ENCODE measurements at places on chromosomes 1 and 21.
A peak's percentile ranks its signal among the peaks of the same experiment; 100 is the strongest.

DNA sequence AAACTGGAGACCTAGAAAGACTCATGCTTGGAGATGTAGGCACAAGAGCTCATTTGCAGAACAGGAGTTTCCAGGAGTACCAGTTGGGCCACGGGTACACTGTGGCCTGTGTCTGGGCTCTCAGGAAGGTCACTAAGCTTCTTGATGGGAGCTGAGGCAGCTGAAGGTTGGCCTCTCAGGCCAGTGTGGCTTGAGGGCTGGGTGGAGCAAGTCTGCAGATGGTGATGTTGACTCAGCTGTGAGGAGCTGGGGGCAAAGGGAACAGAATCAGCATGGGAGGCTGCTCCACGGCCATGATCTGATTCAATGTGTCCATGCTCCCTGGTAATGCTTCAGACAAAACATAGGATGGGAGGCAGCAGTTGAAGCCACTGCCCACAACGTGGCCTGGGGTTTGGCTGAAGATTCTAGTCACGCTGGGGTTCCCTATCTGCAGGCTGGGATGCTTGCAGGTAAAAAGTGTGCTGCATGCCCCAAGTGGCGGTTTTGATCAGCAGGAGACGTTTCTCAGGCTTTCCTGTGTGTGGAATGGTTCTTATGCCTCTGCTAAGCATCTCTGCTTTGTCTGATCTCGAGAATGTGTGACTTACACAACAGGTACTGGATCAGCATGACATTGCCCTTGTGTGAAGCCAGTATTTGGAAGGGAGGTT lies 15.4 kb upstream of the TENT5C start:
- no peak for DNase-seq

DNA sequence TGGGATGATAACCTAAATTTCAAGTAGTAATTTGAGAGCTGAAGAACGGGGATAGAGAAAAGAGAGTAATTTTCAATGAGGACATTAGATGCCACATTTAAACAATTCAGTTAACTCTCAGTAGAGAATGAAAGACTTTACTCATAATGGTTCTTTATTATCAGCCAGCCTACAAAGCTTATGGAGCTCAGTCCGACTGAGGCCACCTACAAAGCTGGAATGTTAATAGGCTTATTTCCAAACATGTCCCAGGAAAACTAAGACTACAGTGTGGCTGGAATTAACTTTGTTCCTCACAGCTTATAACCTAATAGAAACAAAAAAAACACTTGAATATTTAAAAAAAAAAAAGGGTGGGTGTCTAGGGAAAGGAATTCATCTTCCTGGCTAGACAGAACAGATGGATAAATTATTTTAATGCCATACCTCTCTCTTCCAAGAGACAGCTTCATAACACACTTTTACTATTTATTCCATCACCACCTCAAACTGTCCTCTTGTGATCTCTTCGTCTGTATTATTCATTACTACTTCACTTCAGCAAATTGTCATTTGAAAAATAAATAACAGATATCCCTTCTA lies 9.8 kb downstream of the SLC19A2 start:
- no peak for DNase-seq

DNA sequence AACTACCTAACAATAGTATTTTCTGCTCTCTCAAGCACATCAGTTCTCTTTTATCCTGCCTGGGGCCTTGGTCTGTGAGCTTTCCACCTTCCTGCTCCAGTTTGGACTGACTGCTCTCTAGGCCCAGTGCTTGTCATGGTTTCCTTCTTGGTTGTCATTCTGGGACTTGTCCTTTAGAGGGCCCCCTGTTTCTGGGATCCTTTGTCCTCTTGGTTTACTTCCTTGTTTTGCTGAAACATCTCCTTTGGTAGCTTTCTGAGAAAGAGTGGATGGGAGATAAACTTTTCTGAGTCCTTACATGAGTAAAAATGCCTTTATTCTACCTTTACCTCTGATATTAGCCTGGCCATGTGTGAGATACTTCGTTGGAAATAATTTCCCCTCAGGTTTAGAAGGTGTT lies 4.7 kb downstream of the SLC1A7 start:
- DNase-seq: no peak

DNA sequence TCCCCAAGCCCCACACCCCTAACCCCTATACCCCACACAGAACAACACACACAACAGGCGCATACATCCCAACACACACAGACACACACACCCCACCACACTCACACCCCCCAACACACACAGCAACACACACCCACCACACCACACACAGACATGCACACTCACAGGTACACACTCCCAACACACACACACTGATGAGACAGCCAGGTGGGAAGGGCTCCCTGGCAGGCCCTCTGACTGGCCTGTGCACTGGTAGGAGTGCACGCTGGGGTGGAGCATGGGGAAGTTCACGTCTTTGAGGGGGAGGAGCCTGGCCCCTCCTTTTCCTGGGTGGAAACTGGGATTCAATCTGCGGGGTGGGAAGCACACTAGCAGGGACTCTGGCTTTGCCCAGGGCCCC lies 116.7 kb downstream of the RHOU start:
- no peak for DNase-seq

- peak; percentile 85 for DNase-seq
Observed at GRCh38 chr1:223712194-223712849, at the start of gene CAPN2. Gene CAPN2, plus strand, starts transcription at chr1:223712539. Its CDS starts 102 bp downstream, at chr1:223712641.

- no peak for DNase-seq
Observed at GRCh38 chr1:156623946-156624813, 5.0 kb downstream of the HAPLN2 start.

DNA sequence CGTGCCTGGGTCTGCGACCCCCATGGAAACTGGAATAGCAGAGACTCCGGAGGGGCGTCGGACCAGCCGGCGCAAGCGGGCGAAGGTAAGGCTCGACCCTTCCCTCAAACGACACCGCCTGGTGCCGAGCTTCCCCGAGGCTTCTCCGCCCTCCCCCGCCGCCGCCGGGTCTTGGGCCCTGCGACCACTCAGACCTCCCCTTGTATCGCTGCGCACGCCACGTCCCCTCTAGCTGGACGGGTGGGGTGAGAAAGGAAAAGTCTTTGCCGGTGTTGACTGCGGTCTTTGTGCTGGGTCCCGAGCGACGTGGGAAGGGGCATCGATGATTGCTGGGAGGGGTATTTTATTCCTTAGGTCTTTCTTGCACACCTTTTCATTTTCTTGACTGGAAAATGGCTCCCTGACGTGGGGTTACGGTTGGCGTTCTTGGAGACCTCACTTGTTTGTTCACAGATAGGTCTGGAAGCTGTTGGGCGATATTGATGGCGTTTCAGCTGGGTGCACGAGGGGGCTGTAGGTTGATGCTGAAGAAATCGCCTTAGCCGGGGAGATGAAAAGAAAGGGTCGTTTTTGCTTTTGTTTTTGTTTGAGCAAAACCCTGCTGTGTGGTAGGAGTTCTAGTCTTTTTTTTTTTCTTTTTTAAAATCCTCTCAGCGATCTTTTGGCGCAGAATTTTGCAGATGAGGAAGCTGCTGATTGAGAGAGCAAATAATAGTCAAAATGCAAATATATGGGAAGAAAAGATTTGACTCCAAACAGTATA lies 776 bp downstream of the KDM1A start:
- DNase-seq: peak; percentile 16

DNA sequence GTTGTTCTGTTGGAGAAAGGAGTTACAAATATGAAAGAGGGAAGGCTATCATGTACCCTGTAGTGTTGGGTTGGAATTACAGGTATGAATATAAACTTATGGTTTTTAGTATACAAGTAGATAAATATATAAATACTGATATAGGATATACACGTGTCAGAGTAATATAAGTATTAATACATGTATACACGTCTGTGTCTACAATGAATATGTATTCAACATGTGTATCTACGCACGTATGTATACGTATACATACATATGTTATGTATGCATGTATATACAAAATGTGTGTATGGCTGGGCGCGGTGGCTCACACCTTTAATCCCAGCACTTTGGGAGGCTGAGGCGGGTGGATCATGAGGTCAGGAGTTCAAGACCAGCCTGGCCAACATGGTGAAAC lies 17.9 kb downstream of the ACBD6 start:
- no peak for DNase-seq

DNA sequence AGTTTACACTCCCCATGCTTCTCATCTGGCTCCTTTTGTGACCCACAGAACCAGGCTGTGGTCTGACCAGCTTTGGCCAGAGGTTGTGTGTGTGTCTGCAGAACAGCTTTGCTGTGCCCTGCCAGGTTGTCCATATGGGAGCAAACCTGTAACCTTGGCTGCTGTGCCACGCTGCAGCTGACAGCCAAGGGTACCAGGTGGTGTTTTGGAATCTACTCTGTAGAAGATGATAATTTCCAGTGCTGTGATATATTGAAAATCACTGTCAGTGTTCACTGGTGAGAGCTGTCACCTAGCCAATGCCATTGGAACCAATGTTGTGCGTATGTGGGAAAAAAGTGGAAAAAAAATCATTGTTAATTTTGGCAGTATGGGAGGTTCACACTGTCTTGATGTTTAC lies 18.2 kb downstream of the CENPF start:
- no peak for DNase-seq

DNA sequence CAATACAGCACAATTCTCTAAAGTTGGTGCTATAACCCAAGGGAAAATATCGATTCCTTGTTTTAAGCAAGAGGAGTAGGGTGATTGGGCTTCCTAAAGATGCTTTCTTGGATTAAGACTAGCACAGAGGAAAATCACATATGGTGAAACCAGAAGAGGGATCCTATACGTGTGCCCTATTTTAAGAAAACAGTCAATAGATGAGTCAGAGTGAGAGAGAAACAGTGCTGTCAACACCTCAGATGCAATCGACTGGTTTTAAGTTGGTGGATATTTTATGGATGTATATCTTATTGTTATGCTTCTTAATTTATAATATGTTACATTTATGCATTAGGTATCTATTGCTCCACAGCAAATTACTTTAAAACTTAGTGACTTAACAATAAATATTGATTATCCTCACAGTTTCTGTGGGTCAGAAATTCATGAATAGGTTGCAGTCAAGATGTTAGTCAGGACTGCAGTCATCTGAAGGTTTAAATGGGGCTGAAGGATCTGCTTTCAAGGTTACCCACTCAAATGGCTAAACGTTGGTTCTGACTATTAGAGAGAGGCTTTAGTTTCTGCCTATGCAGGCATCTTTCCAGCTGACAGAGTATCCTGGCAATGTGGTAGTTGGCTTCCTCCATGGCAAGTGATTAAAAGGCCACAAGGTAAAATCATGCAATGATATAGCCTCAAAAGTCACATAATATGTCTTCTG lies 61.6 kb upstream of the DEPDC1 start:
- no peak for DNase-seq

DNA sequence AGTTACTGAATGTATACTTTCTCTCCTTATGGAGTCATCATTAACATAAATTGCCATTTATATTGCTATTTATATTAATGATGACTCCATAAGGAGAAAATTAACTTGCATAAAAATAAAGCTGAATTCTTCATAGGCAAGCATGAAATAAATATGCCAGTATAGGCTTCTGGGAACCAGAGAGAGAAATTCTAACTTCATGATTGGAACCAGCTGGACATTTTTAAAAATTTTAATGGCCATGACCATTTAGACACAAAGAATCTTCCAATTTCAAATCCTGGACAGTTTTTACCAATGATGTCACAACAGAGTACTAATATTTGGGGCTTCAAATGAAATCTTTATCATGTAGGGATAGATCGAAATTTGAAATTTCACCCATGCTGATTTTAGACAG lies 268.7 kb downstream of the PTGER3 start:
- DNase-seq: no peak

- DNase-seq: no peak
Observed at GRCh38 chr21:36576441-36576840, 96.5 kb upstream of the CLDN14 start.

GRCh38 chr1:73593804-73594203 lies 604.2 kb downstream of the LRRIQ3 start:
- DNase-seq: no peak

DNA sequence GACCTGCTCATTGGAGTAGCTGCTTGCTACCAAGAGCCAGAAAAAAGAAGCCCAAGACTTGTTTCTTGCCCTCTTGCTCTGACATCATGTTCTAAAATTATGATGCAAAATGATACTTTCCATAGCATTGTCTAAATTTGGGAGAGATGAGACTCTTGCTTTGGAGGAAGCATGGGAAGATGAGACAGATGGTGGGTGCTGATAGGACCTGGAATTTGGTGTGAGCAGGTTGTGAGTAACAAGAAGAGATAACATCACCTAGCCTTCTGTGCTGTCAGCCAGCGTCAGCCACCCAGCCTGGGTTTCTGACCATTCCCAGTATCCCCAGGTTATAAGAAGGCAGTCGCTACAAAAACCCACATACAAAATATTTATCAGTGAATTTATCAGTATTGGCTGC lies 67.1 kb upstream of the GCLM start:
- DNase-seq: no peak

GRCh38 chr1:18380288-18380687 lies 100.4 kb upstream of the KLHDC7A start:
- no peak for DNase-seq

DNA sequence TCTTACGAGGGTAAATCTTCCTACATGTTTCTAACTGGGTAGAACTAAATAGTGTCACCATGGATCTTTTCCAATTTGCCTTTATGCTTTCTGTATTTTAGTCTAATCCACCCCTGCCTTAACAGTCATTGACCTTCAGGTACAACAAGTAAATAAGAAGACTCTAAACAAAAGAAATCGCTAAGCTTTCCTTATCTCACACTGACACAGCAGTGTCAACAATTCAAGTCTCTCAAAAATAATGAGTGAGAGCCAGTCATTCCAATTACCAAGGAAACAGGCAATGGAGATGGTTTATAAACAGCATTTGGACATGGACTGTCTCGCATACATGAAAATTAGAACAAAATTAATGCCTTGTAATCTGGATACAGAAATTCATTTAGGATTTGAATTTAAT lies 365.8 kb downstream of the VAV3 start:
- DNase-seq: no peak

GRCh38 chr1:111197598-111198284 lies 2.7 kb downstream of the DENND2D start:
- DNase-seq: no peak

DNA sequence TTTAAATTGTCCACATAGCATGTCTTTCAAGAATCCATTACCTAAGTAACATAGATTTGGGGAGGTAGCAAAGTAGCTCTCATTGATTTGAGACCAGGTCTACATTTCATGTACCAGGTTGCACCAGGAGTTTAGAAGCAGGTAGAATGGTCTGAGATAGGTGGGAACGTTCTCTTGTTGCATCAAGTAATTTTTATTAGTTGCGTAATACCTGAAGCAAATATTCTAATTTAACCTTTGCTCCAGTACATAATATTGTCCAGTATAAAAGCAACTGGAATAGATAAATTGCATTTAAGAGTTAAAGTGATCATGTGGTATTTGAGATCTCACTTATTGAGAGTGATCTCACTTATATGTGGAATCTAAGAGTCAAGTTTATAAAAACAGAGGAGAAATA lies 597.1 kb upstream of the PRMT6 start:
- DNase-seq: no peak

GRCh38 chr21:46540087-46540710 lies 64.7 kb downstream of the S100B start:
- no peak for DNase-seq

GRCh38 chr1:180291004-180291403 lies 60.9 kb downstream of the LHX4 start:
- no peak for DNase-seq

DNA sequence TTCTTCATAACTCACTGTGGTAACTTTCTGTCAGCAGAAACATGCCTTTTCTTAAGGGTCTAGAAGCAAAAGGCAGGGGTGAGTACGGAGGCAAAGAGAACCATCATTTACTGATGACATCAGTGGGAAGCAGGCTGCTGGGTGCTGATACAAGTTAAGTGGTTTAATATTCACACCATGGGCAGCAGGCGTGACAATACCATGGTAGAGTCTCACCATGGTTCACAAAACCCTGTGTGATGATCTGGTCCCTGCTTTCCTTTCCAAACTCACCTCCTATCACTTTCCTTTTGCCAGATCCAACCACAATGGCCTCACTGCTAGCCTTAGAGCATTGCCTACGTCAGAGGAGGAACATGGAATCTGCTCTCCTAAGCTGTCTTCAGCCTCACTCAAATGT lies 8.7 kb downstream of the MAB21L3 start:
- DNase-seq: no peak

Data from putamen (tissue), 1 donor.